Stimulated activated naive B cell treated with anti-CD40 and anti-IgM and Interleukin-4, amounts not matched to agents 10 μg/mL and 1 μg/mL and 100 μg/mL, for 72 hours (primary cell): ENCODE measurements at places on chromosomes 12 and 14.

- no peak overlapping the region for H3K4me3 ChIP-seq
- no peaks in the 10 kb centered on the region for H3K4me1 ChIP-seq
- H3K36me3 ChIP-seq, result no peaks in the 10 kb centered on the region
These were observed 8.8 kb upstream of the HEBP1 start for GRCh38 chr12:13008741-13009380.

DNA sequence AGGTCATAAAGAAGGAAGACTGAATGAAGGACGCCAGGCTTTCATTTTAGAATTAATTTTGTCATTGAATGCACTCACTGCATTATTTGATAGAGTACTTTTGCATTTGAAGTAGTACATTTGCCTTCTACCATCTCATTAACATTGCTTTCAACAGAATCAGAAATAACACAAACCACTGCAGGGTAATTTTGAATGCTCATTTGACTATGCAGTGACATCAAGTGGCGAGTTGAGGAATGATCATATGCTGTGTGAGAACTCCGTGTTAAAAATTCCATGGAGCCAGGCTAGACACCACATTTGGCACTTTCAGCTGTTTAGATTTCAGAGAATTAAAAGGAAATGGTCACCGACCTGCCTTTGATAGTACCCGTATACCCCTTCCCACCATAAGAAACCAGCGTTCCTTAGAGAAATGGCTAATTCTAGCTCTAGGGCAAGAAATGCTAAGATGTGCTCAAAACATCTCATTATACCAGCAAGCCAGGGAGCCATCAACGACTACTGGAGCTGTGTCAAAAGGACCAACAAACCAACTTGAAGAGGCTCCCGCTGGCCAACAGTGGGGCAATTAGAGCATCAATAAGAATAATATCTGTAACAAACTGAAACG, 16.5 kb downstream of the HEBP1 start:
- DNase-seq, result no peak
- H3K4me3 ChIP-seq, result no peak overlapping the region
- H3K4me1 ChIP-seq, result no peaks in the 10 kb centered on the region
- no peaks in the 10 kb centered on the region for H3K27me3 ChIP-seq
- no peak overlapping the region for H3K27ac ChIP-seq

- peaks cover 37% of the 10 kb centered on the region for H3K4me1 ChIP-seq
- H3K27ac ChIP-seq, result peak overlapping the region; percentile 53
- H3K4me3 ChIP-seq, result peak overlapping the region; percentile 64
- H3K36me3 ChIP-seq, result peaks cover 6% of the 10 kb centered on the region
- no peaks in the 10 kb centered on the region for H3K27me3 ChIP-seq
These were observed 61.3 kb downstream of the CRADD start for GRCh38 chr12:93738199-93739058.

- H3K27me3 ChIP-seq, result no peaks in the 10 kb centered on the region
- no peaks in the 10 kb centered on the region for H3K4me1 ChIP-seq
- DNase-seq, result no peak
These were observed 682.4 kb downstream of the SLC16A7 start for GRCh38 chr12:60278209-60278608.

DNA sequence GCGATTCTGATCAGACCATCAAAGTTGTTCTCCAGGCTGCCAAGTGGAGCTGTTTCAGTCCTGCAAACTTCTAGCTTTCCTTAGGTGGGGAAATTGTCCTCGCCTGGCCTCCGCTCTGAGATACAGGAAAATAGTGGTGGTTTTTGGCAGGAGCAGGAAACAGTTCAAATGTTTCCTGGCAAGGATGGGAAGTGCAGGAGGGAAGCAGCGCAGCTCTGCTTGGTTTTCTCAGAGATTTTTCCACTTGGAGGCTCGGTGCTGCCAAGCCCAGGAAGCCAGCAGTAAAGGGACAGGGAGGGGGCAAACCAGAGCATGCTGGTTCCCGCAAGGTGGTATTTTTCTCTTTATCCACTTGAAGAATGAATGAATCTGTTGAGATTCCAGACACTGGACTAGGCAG, 17.0 kb downstream of the TMEM63C start:
- H3K4me1 ChIP-seq, result no peaks in the 10 kb centered on the region
- no peak overlapping the region for H3K4me3 ChIP-seq
- no peaks in the 10 kb centered on the region for H3K36me3 ChIP-seq

GRCh38 chr12:54082397-54082892, 28.8 kb downstream of the HOXC4 start:
- peaks cover 6% of the 10 kb centered on the region for H3K27me3 ChIP-seq
- DNase-seq, result peak; percentile 11
- H3K4me1 ChIP-seq, result peaks cover 14% of the 10 kb centered on the region
- H3K27ac ChIP-seq, result peak overlapping the region; percentile 95

DNA sequence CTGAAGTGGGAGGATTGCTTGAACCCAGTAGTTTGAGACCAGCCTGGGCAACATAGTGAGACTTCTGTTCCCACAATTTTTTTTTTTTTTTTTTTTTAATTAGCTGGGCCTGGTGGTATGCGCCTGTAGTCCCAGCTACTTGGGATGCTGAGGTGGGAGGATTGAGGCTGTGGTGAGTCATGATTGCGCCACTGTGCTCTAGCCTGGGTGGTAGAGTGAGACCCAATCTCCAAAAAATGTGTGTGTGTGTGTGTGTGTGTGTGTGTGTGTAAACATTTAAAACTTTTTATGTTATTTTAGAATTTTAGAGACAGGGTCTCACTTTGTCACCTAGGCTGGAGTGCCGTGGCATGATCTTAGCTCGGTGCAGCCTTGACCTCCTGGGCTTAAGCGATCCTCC, 6.8 kb downstream of the PPP1R36 start:
- H3K4me3 ChIP-seq, result no peak overlapping the region
- no peak for DNase-seq
- H3K27me3 ChIP-seq, result peaks cover 9% of the 10 kb centered on the region

DNA sequence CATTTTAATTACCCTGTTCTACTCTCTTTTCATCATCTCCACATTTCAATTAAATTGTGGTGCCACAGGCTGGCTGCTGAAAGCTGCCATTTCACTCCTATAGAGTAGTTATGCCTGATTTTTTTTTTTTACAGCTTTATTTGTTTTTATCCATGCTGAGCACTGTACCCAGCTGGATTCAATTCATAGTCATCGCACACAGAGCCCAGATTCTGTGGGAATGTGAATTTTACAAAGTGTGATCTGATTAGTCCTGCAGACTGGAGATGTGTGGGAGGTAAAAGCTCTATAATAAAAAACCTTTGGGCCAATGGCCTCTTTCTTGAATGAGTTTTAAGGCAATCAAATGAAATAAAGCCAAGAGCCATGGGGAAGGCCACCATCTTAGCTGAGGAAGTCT, 190.2 kb downstream of the ANO4 start:
- peaks cover 3% of the 10 kb centered on the region for H3K36me3 ChIP-seq
- no peak overlapping the region for H3K4me3 ChIP-seq
- DNase-seq, result no peak
- H3K27ac ChIP-seq, result no peak overlapping the region
- H3K27me3 ChIP-seq, result no peaks in the 10 kb centered on the region

DNA sequence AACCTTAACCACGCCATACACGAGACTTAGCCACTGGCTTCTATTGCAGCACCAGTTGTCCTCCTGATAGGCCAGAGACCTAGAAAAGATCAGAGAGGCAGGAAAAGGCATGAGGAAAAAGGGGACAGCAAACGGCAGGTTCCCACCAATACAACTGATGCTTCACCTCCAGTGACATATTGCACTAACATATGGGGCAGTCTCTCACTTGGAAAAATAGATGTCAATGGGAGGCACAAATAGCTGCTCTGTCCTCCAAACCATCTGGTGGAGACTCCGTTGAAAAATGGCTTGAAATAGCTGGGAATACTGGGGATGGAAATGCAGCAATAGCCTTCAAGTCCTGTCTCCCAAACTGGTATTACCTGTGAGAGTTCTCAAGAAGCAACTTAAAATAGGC, 20.3 kb downstream of the SLC8A3 start:
- DNase-seq, result no peak
- peaks cover 25% of the 10 kb centered on the region for H3K27me3 ChIP-seq
- peaks cover 4% of the 10 kb centered on the region for H3K4me1 ChIP-seq
- H3K27ac ChIP-seq, result no peak overlapping the region
- H3K36me3 ChIP-seq, result no peaks in the 10 kb centered on the region
- H3K4me3 ChIP-seq, result no peak overlapping the region
